ENCODE measurements at places on chromosomes 3 and 15.

- no peak for DNase-seq
Observed at GRCh38 chr3:159839561-159840379, 148.9 kb upstream of the IL12A start.

DNA sequence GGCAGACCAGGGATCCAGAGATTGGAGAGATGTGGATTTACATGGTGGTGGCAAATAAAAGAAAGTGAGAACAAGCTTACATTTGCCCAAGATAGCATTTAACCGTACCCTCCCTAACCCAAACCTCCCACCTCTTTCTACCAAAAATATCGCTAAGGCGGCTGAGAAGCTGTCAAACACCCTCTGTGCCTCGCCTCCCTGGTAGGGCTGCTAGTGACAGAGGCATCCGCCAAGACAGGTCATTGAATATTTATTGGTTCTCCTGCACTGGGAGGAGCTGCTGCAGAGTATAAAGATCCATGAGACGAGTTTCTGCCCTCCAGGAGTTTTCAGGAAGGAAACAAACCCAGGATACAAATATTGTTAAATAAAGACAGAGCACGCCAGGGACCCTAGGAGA, 107.3 kb upstream of the TMC3 start:
- DNase-seq = no peak

DNA sequence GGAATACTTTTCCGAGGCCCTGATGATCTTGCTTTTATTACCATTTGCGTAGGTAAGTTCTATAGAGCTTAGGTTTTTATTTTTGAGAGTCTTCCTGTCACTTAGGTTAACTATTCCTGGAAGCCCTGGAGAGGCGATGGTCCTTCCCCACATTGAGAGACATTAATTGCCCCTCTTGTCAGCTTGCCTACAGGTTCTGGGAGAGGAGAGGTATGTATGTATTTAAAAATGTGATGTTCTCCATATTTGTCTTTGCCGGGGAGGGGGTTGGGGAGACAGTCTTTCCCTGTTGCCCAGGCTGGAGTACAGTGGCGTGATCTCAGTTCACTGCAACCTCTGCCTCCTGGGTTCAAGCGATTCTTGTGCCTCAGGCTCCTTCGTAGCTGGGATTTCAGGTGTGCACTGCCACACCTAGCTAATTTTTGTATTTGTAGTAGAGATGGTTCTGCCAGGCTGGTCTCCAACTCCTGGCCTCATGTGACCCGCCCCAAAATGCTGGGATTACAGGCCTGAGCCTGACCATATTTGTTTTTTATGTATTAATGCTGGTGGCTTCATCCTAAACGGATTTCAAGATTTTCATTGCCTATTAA, 6.2 kb downstream of the RPSA start:
- DNase-seq = no peak

GRCh38 chr3:99868311-99868646, 50.6 kb downstream of the CMSS1 start:
- DNase-seq = no peak

GRCh38 chr3:10248984-10249748, 907 bp downstream of the TATDN2 start:
- no peak for DNase-seq

DNA sequence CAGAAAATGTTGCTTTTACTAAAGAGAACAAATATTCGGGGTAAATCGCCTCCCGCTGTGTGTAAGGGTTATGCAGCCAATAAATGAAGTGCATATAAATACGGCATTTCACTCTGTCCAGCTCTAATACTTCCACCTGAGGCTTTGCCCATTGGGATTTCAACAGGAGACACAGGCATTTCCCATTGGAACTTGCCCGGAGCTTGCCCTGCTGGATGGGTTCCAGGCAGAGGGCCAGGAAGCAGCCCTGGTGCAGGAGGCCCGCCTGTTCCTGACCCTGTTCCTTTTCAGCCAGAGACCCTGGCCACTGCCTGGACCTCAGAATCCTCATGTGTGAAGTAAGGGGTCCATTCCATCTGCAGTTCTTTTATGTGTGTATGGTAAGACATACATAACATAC, 17.4 kb upstream of the CEMIP start:
- no peak for DNase-seq

DNA sequence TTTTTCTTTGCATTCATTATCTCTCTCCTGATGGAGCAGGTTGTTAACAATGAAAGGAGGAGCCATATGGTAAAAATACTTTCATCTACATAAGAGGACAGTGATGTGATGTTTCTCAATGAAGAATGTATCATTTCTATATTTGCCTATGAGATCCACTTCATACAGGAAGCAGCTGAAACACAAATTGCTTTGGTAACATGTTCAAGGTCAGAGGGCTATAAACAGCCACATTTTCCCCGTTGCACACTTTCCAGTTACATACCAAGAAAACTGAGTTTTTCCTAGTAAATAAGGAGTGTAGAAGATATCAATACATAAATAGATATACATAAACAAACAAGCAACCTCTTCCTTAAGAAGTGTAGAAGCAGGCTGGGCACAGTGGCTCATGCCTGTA, 32.6 kb upstream of the GYG1 start:
- no peak for DNase-seq
